Sigmoid colon (tissue), 7 donors: ENCODE measurements at places on chromosomes 12 and 14. TPM values are rescaled to one million over a fixed set of nuclear protein-coding genes. Genes with fewer than 3 reads are reported as not detected.
A peak's percentile ranks its signal among the peaks of the same experiment; 100 is the strongest.

The GPD1 gene
- total RNA-seq: 0.55 TPM

DNA sequence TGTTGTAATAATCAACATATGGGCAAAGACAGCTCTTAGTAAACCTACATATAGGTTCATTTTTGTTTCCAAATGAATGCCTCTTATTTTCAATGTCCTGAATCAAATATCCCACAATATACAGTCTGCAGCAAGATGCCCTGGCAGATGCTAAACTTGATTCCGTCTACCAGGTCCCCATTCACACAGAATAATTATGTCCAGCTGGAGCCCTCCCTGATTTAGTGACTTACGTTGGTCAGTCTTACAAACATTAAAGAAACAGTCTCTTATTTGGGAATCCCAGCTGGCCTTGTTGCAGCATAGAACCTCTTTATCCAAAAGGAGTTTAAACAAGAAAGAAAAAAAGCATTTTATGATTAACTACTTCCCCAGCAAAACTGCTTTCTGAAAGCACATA lies 82.7 kb upstream of the BMP4 start:
- DNase-seq: no peak

- DNase-seq: no peak
Observed at GRCh38 chr14:61552241-61552640, 143.1 kb upstream of the HIF1A start.

The MMAB gene
- total RNA-seq: 28.9 TPM

DNA sequence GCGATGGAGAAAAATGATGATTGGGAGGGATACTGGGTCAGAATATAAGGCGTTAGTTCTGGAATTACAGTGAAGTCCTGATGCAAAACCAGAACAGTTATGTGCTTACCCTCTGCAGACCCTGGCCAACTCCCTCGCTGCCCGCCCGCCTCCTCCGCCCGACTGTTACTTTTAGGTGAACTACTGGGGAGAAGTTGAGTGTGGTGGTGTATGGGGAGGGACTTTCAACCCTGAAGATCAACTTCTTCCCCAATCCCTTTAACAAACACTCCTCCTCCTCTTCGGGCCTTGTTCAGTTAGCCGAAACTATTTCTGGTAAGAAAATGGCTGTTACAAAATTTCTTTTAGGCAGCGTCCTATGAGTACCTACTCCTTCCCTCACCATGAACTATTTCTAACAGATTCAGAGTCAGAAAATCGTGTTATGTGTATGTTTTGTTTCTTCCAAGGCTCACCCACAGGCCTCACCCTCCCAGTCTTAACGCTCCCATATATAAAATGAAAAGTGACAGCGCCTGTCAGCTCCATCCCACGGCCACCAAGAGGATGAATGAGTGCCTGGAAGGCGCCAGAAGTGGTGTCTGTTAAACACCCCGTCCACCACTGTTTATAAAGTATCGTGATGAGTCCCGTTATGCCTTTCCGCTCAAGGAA lies 1.3 kb downstream of the FBXO33 start:
- peak; percentile 65 for DNase-seq

DNA sequence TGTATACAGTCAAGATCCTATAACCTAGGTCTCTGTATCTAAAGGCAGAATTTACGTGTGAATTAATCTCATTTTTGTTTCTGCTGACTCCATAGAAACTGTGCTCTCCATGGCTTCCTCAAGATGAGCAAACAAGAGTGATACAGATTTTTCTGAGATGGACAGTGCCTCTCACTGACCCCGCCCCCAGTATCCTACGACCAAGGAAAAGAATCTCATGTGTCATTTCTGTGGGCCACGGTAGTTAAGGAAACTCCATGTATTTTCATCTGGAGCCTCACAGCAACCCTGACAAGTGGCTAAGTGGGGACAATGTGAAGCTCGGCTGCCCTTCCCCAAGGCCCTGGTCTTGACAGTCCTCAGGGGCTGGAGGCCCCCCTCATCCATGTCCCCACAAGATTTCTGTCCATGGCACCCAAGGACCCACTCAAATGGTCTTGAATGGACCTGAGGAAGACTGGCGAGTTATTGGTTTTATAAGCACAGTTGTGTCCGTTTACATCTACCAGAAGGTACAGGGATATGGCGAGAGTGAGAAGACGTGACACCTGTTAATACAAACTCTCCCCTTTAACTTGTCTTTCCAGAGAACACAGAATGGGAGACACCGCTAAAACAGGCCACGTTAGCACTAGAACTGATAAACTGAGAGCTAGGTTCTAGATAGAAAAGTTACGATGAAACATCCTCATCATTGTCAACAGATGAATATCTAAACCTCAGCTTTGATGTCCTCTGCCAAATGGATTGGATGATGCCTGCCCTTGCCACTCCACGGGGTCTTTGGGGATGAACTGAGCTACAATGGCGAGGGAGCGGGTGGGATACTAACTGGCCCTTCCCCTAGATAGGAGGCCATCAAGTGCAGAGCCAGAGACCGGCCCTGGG lies 108.4 kb upstream of the EGLN3 start:
- DNase-seq: no peak

DNA sequence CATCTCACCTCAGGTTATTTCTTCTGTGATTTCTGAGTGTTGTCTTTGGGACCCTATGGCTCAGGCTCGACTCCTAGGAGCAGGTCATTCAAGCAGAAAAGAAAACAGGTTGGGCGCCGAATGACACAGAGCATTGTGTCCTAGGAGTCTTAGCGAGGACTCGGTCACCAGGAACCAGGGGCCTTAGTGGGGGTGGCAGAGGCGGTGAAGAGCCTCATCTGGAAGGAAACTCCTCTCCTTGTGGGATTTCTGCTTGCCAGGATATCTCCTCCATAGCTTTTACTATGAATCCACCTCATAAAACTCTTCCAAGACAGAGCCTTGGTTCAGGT lies 630 bp downstream of the PLEKHH1 start:
- peak; percentile 50 for DNase-seq

The EML5 gene
- total RNA-seq: 6.1 TPM

- DNase-seq: no peak
Observed at GRCh38 chr14:36035675-36036074, 140.8 kb downstream of the PTCSC3 start.

- no peak for DNase-seq
Observed at GRCh38 chr14:89489761-89490437, 72.9 kb upstream of the FOXN3 start.

DNA sequence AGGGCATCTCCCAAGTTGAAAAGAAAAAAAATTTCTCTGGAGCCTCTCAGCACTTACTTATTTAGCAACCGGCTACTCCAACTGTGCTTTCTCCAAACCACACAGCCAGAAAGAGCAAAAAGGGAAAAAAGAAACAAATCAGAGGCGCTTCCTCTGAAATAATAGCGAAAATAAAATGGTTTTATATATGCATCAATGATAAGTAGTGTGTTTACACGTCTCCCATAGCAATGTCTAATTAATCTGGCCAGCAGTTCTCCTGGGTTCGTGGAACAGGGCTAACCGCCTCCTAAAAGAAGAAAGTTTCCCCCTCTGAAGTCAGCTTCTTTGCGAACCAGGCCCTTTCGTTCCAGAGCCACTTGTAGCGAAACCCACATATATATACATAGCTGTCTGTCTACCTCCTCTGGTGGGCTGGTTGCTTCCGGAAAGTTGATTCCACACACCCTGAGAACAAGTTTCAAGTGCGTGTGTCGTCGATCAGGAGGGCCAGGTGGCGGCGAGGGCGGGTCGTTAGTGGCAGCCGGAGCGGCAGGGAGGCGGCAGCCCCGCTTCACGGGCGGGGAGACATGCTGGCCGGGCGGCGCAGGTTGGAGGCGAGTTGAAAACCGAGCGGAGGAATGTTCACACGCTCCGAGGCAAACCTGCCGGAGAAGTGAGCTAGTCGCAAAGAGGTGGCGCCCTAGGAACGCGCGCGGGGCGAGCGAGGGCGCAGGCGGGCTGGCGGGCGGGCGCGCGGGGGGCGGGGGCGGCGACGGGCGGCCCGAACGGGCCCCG lies 2.7 kb downstream of the PTHLH start:
- DNase-seq: peak; percentile 74

The NFE2 gene
- not detected for total RNA-seq

DNA sequence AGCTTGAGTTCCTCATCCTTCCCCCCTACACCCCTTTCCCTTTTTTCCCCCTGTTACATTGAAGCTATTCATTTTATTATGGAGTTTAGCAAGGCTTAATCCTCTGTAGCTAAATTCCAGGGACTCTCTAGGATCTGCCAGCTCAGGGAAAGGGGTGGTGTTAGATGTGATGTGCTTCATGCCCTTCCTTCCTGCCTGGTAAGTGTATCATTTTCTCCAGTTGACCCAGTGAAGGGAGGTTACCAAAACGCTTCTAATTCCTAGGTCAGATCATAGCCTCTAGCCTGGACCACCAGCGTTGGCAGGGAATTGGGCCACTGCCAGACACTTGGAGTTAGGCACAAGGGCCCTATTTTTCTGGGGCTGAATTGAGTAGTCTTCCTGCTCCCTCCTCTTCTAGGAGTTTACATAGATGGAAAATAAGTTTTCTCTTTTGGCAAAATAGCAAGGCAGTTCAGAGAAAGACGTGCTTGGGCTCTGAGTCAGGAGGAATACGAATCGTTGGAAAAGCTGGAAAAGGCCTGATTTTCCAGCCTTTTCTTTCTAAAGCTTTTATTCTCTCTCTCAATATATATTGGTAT lies 88.3 kb downstream of the NPAS3 start:
- DNase-seq: no peak

The RASSF9 gene
- 3.9 TPM for total RNA-seq

DNA sequence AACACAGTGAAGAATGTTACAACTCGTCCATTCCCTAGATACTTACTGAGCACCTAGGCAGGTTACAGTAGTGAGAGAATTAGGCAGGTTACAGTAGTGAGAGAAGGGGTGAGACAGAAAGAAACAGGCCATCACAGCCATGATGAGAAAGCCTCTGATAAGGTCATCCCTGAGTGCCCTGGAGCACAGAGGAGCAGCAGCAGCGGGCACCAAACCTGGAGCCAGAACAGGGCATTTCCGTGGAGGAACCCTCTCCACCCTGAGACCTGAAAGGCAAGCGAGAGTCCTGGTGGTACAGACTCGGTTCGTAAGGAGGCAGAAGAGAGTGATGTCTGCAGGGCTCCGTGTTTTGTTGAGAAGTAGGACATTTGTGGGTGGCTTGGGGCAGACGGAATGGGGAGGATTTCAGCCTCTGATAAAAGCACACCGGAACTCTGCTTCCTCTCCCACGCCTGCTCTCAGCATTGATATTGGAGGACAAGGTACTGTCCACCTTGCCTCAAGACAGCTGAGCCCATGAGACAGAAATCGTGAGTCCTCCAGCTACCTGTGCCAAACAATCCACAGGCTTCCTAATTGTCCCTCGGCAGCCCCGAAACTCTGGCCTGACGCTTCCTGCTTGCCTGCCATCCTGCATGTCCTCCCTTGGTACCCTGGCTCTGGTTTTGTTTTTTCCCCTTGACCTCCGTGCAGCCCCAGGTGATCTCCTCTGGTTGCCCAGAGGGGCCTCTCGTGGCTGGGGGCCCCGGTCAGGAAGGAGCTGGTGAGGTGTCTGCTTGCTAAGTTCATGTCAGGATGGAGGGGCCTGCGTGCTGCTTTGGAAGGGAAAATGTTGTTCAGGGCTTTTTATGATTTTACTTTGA lies 136.1 kb downstream of the GCH1 start:
- peak; percentile 50 for DNase-seq

The CAPS2 gene
- total RNA-seq: 13.3 TPM

The AKAP3 gene
- total RNA-seq: 0.99 TPM

The RAD9B gene
- total RNA-seq: 0.55 TPM

- DNase-seq: no peak
Observed at GRCh38 chr12:66119229-66119869, 11.2 kb downstream of the LLPH start.

GRCh38 chr14:70114621-70115156 lies 74.1 kb downstream of the SLC8A3 start:
- no peak for DNase-seq

- DNase-seq: peak; percentile 81
Observed at GRCh38 chr14:68137704-68138619, 318.4 kb downstream of the RAD51B start.

DNA sequence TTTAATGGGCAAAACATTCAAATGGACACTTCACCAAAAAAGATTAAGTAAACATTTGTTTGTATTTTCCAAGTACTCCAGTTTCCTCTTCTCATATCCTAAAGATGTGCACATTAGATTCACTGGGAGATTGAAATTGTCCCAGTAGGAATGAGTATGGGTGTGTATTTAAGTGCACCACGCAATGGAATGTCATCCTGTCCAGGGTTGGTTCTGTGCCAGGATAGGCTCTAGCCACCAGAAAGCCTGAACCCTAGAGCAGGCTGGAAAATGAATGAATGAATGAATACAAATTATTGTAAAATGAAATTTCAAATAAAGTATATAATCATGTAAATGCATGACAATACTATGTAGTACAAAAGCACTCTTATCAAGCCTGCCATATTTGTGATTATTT lies 14.0 kb downstream of the CEP83 start:
- DNase-seq: no peak

DNA sequence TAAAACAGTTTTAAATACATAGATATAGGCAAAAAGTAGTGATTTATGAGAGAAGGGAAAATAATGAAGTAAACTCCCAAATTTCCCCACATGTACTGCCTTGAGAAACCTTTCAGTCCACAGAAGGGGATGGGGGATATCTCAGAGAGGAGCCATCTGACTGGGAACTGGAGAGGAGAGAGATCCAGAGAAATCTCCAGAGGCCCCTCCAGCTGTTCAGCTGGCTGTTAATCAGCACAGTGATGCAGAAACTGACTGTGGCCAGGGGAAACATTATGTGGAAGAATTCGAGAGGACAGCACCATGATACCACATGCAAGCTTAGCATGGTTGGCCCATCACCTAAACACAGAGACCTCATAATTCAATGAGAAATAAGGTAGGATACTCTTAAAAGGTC lies 1165.9 kb upstream of the TMEM132C start:
- DNase-seq: no peak

The FLRT2 gene
- 6.8 TPM for total RNA-seq

- DNase-seq: no peak
Observed at GRCh38 chr12:32901553-32901952, 5.0 kb upstream of the PKP2 start.

- no peak for DNase-seq
Observed at GRCh38 chr14:41137741-41138140, 468.9 kb upstream of the LRFN5 start.

The TOMM20L gene
- not detected for total RNA-seq

The MYF6 gene
- total RNA-seq: not detected

- DNase-seq: no peak
Observed at GRCh38 chr12:74619084-74619483, 81.4 kb downstream of the ATXN7L3B start.

GRCh38 chr14:78297858-78298257 lies 127.7 kb downstream of the NRXN3 start:
- no peak for DNase-seq

GRCh38 chr14:47935332-47935731 lies 259.9 kb upstream of the MDGA2 start:
- DNase-seq: no peak

GRCh38 chr14:105200074-105200473 lies 19.0 kb upstream of the NUDT14 start:
- DNase-seq: no peak

GRCh38 chr14:59013672-59014298 lies 174.7 kb upstream of the DAAM1 start:
- no peak for DNase-seq

- DNase-seq: no peak
Observed at GRCh38 chr14:104223101-104224041, 85.0 kb downstream of the KIF26A start.

GRCh38 chr12:22797701-22798100 lies 172.7 kb downstream of the ETNK1 start:
- no peak for DNase-seq
